GM23248 (cell line): ENCODE measurements at places on chromosomes 13 and 19. TPM values are rescaled to one million over a fixed set of nuclear protein-coding genes. Genes with fewer than 3 reads are reported as not detected.

Gene ISYNA1
- total RNA-seq = 5.5 and 8.9 TPM in 2 replicates

Gene B3GNT8
- 5.0 and 5.9 TPM in 2 replicates for total RNA-seq

Gene TOMM40
- 52.9 and 72.5 TPM in 2 replicates for total RNA-seq

Gene CCDC194
- total RNA-seq = not detected in 2 replicates

Gene CTXN1
- total RNA-seq = 3.5 and 9.0 TPM in 2 replicates

Gene BORCS8
- 9.7 and 14.7 TPM in 2 replicates for total RNA-seq

Gene POGLUT2
- 26.0 and 26.7 TPM in 2 replicates for total RNA-seq

Gene TGFBR3L
- 9.0 TPM in 1 of 2 replicates, not detected in the other for total RNA-seq

Gene ZNF814
- 3.3 and 3.6 TPM in 2 replicates for total RNA-seq

Gene C19orf81
- not detected in 2 replicates for total RNA-seq

Gene CYP4F2
- total RNA-seq = not detected in 2 replicates

Gene LAIR1
- total RNA-seq = not detected in 2 replicates

Gene NBEA
- total RNA-seq = 3.7 and 5.7 TPM in 2 replicates

Gene KLK15
- not detected in 2 replicates for total RNA-seq

Gene SKA3
- total RNA-seq = 7.8 and 8.6 TPM in 2 replicates

Gene ZNF584
- 8.5 and 14.6 TPM in 2 replicates for total RNA-seq

Gene SLC10A2
- total RNA-seq = not detected in 2 replicates

Gene ZNF568
- total RNA-seq = 13.9 and 20.5 TPM in 2 replicates

Gene GPC6
- total RNA-seq = 20.8 and 22.6 TPM in 2 replicates

Gene HRC
- not detected in 2 replicates for total RNA-seq

Gene ANKRD24
- 0.54 and 3.3 TPM in 2 replicates for total RNA-seq

Gene FCGBP
- not detected in 2 replicates for total RNA-seq

Gene RAB3A
- total RNA-seq = 1.4 and 1.8 TPM in 2 replicates

Gene PBX4
- 0.32 TPM in 1 of 2 replicates, not detected in the other for total RNA-seq

Gene ZNF709
- total RNA-seq = 2.7 and 4.2 TPM in 2 replicates

Gene ADGRE3
- not detected in 2 replicates for total RNA-seq

Gene NLRP4
- total RNA-seq = not detected in 2 replicates

Gene UHRF1
- 29.3 and 29.4 TPM in 2 replicates for total RNA-seq

Gene ICAM5
- total RNA-seq = 45.4 and 48.7 TPM in 2 replicates

Gene CEACAM21
- total RNA-seq = not detected in 2 replicates

Gene PTGER1
- total RNA-seq = 0.22 and 2.5 TPM in 2 replicates
